ENCODE measurements at places on chromosomes 4 and X. TPM values are rescaled to one million over a fixed set of nuclear protein-coding genes. Genes with fewer than 3 reads are reported as not detected.

PPP4R3C gene
- not detected for total RNA-seq

IQCM gene
- total RNA-seq = not detected

DNA sequence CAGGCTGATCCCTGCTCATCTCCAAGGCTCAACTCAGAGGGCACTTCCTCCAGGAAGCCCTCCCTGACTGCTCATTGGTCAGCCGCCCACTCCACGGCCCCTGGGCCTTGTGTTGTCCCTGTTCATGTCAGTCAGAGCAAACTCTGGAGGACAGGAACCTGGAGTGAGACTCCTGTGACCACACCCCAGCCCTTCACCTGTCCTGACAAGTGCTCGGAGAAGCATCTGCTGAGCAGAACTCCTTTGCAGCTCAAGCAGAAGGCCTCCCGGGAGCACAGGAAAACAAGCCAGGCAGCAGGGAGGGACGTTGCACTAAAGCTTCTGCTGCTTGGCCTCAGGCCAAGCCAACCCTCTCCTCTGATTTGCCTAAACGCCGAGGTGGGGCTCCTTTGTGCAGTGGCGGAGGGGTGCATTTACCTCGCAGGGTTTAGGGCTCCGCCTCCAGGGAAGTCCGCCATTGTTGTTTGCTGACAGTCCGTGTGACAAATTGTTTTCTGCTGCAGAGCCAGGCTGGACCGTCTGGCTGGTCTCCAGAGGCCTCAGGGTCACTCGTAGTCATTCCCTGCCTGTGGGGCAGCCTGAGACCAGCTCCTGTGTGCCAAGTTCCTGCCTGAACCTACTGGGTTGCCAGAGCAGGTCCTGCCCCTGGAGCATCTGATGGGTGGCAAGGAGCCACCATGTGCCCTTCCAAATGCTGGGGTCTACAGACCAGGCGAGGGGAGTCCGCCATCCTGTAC lies 61.8 kb downstream of the C4orf50 start:
- no peak overlapping the region for H3K27ac ChIP-seq
- H3K36me3 ChIP-seq = no peaks in the 10 kb centered on the region
- H3K4me1 ChIP-seq = no peaks in the 10 kb centered on the region
- H3K4me3 ChIP-seq = no peak overlapping the region
- peak; percentile 34 for DNase-seq

GRCh38 chr4:3122081-3122563 lies 47.6 kb downstream of the HTT start:
- no peaks in the 10 kb centered on the region for H3K27me3 ChIP-seq
- H3K27ac ChIP-seq = peak overlapping the region; percentile 69
- no peak overlapping the region for H3K4me3 ChIP-seq
- DNase-seq = no peak
- no peaks in the 10 kb centered on the region for H3K36me3 ChIP-seq
- peaks cover 23% of the 10 kb centered on the region for H3K4me1 ChIP-seq

DNA sequence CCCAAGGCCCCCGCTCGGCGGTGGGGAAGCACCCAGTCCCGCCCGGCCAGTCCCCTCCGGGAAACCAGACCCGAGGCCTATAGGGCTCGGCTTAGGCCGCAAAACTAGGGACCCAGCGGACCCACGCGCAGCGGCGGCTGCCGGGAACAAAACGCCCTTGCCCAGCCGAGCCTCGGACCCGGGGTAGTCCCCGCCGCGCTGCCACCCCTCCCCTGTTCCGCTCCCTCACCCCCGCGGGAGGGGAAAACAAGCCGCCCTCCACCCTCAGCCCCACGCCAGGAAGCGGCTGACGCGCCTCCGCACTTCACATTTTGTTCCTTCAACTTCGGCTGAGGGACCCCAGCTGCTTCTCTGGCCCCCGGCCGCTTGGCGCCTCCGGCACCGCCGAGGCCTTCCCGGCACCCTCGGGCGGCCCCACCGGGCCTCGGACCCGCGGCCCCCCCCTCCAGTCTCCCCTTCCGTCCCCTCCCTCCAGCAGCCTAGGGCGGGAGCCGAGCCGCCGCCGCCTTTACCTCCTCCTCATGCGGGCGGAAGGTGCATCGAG lies 694 bp downstream of the PDS5A start:
- peak; percentile 73 for DNase-seq
- H3K27me3 ChIP-seq = no peaks in the 10 kb centered on the region
- H3K4me3 ChIP-seq = peak overlapping the region; percentile 85
- peak overlapping the region; percentile 84 for H3K27ac ChIP-seq

CORIN gene
- total RNA-seq = 0.09 TPM

DNA sequence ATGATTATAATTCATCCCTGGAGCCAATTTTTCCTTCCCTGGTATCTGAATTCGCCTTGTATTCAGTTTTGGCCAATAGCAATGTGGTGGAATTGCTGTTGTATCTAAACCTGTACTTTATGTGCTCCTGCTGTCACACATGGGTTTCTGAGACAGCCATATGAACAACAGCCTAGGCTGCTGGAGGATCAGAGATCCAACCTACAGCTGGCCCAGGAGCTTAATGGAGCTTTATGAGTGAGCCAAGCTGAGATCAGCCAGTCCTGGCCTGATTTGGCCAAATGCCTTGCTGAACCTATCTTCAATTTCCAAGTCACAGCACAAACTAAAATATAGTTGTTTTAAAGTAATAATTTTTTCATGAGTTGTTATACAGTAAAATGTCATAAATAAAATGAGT lies 1071.5 kb downstream of the PCDH7 start:
- H3K27me3 ChIP-seq = no peaks in the 10 kb centered on the region
- H3K4me3 ChIP-seq = no peak overlapping the region
